ENCODE measurements at places on chromosomes 1 and 21. TPM values are rescaled to one million over a fixed set of nuclear protein-coding genes. Genes with fewer than 3 reads are reported as not detected.

DNA sequence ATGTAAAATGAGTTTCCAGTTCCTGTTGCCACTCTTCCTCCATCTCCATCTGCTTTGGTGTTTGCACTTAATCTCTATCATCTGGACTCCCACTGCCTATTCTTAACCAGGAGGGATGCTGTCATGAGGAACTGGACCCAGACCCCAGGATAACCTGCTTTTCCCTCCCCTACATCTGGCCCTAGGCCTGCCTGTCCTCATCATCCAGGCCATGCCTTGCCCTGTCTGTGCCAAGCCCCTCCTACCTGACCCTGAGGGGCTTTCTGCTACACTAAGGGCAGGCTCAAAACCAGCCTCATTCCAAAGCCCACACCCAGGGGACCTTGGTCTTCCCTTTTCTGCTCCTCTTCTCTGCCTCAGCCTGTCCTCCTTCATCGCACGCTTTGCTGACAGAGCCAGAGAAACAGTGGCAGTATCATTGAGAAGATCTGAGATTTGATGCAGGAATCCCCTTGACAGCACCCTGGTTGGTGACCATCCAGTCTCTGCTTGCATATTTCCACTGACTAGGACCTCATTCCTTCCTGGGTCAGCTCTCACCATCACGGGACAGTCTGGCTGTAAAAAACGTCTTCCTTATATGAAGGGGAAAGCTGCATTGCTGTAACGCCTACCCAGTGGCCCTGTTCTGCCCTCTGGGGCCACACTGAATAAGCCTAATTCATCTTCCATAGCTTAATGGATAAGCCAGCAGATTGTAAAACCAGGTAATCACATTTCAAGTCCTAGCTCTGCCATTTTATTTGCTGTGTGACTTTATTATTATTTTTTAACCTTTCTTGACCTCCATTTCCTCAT is 38.8 kb downstream of the PLXNA2 start:
- DNase-seq: no peak

RNF207 gene
- 160 TPM for total RNA-seq

ESPN gene
- 2.2 TPM for total RNA-seq

DNA sequence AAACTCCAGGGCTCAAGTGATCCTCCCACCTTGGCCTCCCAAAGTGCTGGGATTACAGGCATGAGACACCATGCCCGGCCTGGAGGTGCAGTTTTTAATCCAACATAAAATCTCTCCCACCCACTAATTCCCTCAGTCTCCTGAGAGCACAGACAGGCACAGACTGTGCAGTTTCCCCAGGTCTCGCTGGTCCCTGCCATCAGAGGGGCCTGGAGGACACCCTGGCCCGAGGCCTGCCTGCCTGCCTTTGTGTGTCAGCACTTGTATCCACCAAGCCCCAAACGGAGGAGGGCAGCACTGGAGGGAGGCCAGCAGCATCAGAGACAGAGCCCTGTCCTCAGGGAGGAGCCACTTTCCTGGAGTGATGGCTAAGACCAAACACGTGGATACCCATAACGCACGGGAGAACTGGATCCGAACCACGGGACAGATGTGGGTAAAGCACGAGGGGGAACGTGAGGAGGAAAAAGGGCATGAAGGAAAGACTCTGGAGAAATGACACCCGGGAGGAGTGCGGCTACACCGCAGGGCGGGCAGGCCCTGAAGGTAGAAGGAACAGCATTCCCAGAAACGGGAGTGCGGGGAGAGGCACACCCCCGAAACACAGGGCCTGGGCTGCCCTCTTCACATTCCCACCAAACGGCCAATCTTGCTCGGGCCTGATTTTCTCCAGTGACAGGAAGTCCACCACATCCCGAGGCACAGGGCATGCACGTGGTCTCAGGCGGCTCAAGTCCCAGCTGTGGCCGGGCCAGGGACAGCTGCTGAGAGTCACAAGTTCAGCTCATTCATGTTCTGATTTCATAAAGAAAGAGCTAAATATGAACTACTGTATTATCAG is 29.7 kb downstream of the NPHP4 start:
- DNase-seq: no peak

DNA sequence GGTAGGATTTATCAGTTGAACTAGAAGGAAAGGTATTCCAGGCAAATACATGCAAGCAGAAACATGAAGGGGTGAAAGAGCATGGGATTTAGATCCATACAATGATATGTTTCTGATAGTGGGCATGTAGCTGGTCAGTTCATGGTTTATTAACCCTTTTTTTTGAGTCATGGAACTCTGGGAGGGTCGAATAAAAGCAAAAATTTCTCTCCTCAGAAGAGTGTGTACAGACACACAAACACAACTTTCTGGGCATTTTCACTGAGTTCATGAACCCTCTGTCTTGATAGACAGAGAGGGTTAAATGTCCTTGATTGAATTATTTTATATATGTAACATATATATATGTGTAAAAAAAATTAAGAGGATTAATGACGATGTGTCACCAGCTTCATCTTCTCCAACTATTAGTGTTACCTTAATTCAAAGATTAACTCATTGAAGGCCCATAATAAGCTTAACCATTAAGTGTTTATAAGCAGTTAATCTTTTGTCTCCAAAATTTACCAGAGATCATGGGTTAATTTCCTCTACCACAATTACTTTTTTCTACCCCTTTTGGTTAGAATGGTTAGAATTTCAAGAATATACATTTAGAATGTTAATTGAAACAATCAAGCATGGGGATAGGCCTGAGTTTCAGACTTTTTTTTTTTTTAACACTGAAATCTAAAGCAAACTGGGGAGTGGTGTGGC is 4.6 kb downstream of the JUN start:
- no peak for DNase-seq

DNA sequence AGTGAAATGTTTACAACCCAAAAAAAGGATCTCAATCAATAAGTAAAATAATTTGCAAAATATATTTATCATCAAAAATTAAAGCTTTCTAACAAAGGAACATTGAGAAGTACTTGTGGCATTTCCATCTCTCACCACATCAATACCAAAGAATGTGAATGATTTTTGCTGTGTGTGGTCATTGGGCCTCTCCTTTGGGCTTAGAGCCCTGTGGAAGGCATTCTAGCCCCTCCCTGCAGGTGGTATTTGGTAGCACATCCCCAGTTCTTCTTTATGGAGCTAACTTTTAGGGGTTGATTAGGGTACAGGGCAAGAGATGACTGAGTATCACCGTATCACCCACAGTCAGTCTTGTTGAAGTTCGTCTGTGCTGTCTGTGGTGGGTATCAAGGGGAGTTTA is 294.1 kb upstream of the SGIP1 start:
- no peak for DNase-seq

GRCh38 chr1:109618661-109619575 is 498 bp downstream of the GNAT2 start:
- no peak for DNase-seq

ZBTB8A gene
- 4.7 TPM for total RNA-seq

RAD54L gene
- 25.2 TPM for total RNA-seq

CCDC185 gene
- 0.17 TPM for total RNA-seq
